GM04503 (cell line): ENCODE measurements at places on chromosomes 2 and 18.

DNA sequence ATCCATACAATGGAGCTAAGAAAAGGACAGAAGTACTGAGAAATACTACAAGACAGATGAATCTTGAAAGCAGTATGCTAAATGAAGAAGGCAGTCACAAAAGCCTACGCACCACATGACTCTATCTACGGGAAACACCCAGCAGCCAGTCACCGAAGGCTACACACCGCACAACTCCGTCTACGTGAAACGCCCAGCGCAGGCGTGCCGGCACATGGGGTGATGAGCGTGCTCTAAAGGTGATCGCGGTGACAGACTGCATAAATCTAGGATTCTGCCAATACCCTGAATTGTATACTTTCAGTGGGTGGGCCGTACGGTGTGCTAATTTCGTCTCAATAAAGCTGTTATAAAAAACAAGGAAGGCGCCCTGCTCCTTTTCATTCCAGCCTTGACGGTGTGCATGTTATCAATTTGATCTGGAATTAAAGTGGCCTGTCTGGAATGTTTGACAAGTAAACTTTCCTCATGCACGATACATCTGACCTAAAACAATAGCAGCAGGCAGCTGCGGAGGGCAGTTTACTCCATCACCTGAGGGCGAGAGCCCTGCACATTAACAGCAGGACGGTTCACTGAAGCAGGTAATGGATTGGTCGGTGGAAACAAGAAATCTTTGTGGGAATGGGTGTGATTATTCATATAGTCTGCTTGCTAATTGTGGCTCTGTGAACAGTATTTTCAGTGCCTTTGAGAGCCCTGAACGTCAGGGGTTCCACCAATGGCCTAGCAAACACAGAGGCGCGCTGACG, 86.2 kb upstream of the SALL3 start:
- DNase-seq = no peak

GRCh38 chr2:178523596-178524134, 43.4 kb downstream of the PLEKHA3 start:
- no peak for DNase-seq

DNA sequence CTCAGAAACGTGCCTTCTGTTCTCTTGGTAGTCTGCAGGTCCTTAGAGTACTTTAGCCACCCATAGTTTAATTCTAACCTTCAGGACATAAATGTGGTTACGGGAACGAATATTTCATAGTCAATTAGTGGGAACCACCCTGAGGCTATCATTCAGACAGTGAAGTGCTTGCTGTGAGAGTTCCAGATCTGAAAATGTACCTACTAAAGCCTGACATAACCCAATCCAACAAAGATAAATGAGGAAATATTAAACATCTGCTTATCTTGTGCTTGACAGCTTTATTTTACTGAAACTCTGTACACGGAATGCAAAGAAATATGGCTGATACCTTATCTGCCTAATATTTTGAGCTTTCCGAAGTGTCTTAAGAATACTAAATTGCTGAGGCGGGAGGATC, 43.0 kb downstream of the RAB27B start:
- DNase-seq = no peak

- no peak for DNase-seq
Measured at GRCh38 chr2:233059797-233060500, at the start of gene INPP5D. Gene INPP5D, plus strand, starts transcription at chr2:233060342. Its CDS starts 137 bp downstream, at chr2:233060479.

GRCh38 chr2:201986463-201986735, 47.3 kb upstream of the FZD7 start:
- DNase-seq = no peak

- no peak for DNase-seq
Measured at GRCh38 chr18:32093102-32093511, 1.4 kb downstream of the RNF138 start.

GRCh38 chr2:54303631-54304030, 47.6 kb upstream of the TSPYL6 start:
- DNase-seq = no peak

DNA sequence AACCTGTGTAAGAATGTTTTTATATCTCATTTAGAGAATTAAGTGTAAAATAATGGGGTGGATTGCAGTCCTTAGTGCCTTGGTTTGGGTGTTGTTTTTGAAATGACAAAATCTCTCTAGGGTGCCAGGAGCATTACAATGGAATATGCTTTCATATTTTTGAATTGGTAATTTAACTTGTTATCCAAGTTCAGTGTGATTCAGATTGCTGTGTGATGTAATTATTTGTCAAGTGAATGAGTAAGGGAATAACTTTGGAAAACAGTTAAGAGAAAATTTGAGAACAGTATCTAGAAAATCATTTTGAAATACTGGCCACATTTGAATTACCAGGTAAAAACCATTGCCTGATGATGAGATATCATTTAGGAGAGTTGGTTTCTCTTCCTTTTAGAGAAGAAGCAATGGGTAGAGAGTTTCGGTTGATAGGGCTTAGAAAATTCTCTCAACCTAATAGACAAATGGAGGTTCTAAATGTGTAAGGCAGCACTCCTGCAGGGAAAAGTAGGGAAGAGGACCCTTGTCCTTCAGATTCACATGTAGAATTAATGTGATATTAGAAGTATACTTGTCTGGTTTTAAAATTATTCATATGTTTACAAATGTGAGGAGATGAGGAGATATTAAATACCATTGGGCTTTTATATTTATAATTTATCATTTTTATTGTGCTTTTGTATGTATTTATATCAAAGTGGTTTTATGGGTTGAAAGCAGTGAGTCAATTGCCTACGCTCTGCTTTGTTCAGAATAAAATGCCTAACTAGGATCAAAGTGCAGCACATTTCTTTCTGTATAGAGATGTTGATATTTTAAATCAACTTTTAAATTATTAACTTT, 124.8 kb downstream of the PHLPP1 start:
- DNase-seq = no peak

DNA sequence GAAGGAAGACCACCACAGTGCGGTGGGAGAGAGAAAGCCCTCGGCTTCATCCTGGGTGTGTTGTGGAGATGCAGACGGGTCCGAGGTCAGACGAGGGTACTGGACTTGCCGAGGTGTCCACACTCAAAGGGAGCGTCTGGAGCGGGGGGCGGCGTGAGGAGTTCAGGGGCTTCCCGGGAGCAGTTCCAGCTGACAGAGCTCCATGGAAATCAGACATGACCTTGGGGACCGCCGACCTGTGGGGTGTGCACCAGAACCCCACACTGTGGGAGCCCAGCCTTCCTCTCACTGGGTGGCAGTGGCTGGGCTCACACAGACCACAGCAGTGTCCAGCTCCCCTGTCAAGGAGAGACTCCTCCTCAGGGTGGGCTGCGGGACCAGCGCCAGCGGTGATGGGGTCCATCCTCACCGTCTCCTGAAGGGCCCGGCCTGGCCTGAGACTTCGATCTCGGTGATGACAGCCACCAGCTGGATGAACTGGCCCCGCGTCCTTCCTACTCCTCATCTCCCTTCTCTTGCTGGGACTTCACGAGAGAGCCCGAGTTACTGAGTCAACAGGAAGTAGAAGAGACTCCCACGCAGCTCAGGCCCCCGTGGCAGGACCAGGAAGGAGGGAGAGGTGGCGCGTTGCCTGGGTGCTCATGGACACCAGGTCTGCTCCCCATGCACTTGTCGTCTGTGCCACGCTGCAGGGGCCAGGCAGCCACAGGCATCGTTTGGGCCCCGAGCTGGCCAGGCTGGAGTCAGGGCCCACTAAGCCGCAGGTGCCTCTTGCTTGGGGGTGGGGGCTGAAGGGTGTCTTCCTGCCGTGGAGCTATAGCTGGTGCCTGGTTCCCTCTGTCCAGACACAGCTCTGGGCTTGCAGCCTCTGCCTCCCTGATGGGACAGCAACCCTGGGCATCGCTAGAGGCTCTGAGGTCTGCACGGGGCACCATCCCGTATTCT, 101.9 kb upstream of the CTDP1 start:
- DNase-seq = no peak

DNA sequence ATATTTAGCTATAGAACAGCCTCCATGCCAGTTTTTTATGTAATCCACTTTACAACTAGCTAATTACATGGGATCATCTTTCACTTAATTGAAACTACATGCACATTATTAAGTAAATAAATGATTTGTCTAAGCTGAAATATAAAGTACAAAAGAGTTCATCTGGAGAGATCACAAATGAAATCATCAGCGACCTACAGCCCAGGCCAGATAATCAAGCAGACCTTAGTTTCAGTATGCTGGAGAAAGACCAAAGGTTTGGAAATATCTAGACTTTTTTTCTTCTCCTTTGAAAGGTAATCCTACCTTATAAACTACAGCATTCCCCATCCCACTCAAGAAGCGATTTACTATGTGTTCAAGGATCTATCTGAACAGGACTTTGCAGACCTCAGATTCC, 26.5 kb downstream of the FIGN start:
- DNase-seq = no peak

DNA sequence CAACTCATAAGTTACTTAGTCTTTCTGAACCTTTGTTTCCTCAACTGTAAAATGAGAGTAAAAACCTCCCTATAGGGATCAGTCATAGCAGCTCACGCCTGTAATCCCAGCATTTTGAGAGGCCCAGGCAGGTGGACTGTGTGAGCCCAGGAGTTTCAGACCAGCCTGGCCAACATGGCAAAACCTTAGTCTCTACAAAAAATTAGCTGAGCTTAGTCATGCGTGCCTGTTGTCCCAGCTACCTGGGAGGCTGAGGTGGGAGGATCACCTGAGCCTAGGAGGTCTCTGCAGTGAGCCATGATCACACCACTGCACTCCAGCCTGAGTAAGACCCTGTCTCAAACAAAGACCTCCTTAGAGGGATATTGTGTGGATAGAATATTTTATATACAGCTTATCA, 2.3 kb downstream of the GPR155 start:
- DNase-seq = no peak

DNA sequence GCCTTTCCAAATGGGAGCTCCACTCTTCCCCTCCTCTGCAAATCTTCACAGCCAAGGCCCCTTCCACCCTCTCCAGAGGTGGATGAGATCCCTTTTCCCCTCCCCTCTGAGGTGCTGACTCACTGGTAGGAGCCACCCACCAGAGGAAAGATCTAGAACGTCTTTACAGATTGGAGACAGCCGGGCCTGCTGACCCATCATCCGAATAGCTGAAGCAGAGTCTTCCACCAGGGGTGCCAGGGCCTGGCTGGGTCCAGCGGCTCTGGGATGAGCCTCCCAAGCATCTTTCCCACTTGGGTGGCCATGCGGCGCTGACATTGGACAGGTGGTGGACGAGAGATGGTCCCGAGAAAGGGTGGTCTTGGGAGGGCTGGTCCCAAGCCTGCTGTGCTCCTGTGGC, 9.0 kb downstream of the ERFE start:
- no peak for DNase-seq

DNA sequence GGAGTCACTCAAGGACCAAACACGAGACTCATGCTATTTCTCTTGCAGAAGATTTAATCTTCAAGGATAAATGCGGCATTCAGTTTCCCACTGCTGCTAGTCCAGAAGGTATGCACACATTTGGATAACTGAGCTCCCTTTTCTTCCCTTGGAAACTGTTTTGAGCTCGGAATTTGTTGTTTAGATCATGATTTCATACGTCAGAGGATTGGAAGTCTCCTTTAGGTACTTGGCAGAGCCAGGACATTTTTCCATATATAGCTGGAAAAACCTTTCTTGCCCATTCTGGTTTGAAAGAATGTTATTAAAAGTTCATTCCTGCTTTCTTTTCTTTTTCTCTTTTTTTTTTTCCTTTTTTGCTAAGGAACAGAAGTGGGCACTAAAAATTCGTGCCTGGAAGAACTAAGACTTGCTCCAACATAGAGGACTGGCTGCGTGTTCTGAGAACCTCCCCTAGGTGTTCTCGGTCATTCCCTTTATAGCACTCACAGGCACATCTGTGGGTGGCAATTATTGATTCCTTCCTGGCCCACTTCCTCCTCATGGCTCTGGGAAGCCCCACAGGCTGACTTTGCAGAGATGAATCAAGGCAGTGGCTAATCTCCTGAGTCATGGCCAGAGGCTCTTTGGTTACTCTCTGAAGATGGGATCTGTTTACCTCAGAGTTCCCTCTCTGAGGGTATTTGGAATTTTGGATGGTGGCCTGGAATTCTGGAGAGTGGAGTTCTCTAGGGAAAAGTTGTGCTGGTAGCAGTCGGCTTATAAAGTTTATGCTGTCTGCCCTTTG, 104.8 kb downstream of the PLCL1 start:
- peak; percentile 86 for DNase-seq

GRCh38 chr18:7646174-7646886, 79.2 kb downstream of the PTPRM start:
- DNase-seq = no peak
